Stimulated activated CD4-positive, alpha-beta T cell treated with anti-CD3 and anti-CD28 coated beads, Interleukin-2, amount 100 ng/mL, for 4 hours (primary cell): ENCODE measurements at places on chromosomes 3 and 15.
A peak's percentile ranks its signal among the peaks of the same experiment; 100 is the strongest.

DNA sequence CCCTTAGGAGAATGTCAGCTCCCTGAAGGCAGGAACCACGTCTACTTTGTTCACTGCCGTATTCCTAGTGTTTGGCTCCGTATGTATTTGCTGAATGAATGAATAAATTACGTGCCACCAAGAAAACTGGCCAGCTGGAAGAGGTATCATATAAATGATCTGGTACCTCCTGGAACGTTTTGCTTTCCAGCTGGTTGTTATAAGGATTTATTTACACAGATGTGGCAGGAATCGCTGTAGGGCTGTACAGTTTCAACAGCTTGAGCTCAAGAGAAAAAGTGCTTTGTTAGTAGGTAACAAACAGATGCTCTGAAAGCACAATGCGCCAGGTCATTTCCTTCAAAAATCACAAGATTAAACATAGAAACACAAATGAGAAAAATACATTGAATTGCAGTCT, 108.8 kb upstream of the ATP2B2 start:
- no peak for DNase-seq

- no peak for DNase-seq
These were observed 3.0 kb upstream of the NMB start for GRCh38 chr15:84661001-84661400.

GRCh38 chr15:52423852-52424251, 104.8 kb downstream of the MYO5A start:
- no peak for DNase-seq

DNA sequence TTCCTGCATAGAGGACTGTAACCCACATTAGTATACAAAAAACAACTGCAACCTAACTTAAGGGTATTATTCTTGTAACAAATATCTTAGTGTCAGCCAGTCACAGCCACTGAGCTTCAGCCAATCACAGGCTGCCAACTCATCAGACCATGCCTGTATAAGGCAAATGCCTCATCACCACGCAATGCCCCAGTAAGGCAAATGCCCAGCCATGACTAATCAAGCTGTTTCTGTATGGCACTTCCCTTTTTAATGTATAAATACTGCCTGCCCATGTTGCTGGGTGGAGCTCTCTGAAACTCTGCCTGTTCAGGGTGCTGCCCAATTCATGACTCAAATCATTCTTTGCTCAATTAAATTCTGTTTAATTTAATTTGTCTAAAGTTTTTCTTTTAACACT, 18.4 kb upstream of the GABRA5 start:
- no peak for DNase-seq

DNA sequence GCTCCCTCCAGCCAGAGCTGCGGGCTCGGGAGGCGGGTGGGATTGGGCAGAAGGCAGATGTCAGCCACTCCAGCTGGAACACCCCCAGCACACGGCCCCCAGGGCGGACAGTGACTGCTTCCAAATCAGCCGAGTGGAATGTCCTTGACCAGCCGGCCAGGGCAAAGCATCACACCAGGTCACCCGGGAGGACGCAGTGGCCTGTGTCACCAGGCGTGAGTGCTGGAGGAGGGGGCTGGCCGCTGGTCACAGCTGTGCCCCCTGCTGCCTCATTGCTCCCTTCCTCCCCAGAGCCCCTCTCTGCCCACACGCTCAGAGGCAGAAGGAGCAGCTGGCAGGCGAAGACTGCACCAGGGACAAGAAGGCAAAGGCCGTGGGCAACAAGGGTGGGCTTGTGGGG, 33.5 kb downstream of the NTRK3 start:
- no peak for DNase-seq

DNA sequence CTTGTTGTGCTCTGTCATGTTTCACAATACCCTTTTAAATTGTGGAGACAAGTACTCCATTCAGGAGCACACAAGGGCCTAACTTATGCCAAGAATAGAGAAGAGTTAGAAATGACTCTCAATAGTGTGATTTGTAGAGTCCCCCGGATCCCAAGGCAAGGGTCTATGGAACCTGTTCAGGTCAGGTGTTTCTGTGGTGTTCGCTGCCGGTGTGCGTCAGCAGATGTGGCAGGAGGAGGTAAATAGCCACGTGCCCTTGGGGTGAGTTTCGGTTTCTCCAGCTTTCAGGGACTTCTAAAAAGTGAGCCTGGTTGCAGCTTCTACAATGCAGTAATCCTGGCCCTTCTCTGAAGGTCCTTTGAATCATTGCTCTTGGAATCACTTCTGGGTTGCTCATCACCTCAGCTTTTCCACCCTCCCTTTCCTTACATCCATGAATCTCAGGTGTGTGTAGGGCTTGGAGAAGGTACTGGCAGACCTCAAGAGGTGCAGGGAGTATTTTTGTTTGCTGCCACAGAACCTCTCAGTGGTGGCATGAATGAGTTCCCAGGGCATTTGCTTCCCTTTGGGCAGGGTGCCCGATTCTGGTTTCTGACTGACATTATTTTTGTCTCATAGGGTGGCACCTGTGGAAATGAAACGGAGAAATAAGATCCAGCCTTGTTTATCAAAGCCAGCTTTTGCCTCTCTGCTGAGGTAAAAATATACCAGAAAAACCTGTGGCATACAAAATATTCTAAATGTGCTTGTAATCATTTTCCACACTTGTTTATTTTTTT, 7.3 kb downstream of the ST3GAL6 start:
- DNase-seq = no peak

- DNase-seq = no peak
These were observed 58.3 kb downstream of the CLEC3B start for GRCh38 chr3:45084361-45084760.

- no peak for DNase-seq
These were observed 198.6 kb upstream of the BCL6 start for GRCh38 chr3:187943677-187944389.

GRCh38 chr3:15399970-15400369, 27.4 kb downstream of the METTL6 start:
- no peak for DNase-seq

DNA sequence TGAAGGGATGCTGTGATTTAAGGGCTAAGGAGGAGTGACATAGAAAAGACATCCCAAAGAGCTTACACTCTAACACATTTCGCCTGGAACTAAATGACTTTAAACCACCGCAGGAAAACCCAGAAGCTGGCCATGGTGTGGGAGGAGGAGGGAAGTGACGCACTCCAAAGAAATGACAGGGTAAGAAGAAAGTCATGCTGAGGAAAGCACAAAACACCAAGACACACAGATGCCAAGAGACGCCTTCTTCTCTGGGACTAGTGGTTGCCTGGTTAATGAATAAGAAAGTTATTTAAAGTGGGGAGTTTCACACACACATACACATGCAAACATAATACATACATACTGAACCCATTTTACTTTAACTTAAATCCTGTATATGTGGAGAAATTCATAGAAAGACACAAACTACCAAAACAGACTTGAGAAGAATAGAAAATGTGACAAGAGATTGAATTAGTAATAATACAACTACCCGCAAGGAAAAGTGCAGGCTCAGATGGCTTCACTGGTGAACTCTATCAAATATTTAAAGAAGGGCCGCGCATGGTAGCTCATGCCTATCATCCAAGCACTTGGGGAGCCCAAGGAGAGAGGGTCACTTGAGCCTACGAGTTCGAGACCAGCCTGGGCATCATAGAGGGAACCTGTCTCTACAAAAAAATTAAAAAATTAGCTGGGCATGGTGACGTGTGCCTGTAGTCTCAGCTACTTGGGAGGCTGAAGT, 125.5 kb downstream of the NSMCE3 start:
- no peak for DNase-seq

GRCh38 chr3:159937561-159938166, 51.0 kb upstream of the IL12A start:
- no peak for DNase-seq

DNA sequence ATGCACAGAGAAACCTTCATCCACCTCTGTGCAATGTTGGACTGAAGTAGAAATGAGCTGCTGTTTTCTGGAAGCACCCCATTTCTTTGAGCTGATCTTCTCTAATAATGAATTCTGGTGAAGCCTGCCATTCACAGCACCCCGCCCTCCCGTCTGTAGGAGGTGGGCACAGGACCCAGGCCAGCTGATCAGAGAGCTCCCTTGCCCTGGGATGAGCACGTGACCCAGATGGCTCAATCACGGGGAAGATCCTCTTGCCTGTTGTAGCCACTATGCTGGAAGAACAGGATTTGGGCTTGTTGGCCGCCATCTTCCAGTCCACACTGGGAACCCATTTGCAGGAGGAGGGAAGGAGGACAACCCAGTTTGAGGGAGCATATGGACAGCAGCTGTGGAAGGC, 44.5 kb downstream of the GOLGA6L2 start:
- DNase-seq = no peak

- no peak for DNase-seq
These were observed 21.7 kb upstream of the TBC1D21 start for GRCh38 chr15:73851689-73852088.

- no peak for DNase-seq
These were observed 27.4 kb upstream of the ATP10A start for GRCh38 chr15:25890529-25890928.

GRCh38 chr3:100825574-100825973, 116.3 kb downstream of the TFG start:
- DNase-seq = no peak

- no peak for DNase-seq
These were observed 51.2 kb downstream of the MDFIC2 start for GRCh38 chr3:70261283-70261682.

GRCh38 chr3:50321336-50322114, 1.0 kb downstream of the HYAL2 start:
- peak; percentile 73 for DNase-seq

- DNase-seq = no peak
These were observed 22.4 kb downstream of the TM4SF4 start for GRCh38 chr3:149496891-149497290.

DNA sequence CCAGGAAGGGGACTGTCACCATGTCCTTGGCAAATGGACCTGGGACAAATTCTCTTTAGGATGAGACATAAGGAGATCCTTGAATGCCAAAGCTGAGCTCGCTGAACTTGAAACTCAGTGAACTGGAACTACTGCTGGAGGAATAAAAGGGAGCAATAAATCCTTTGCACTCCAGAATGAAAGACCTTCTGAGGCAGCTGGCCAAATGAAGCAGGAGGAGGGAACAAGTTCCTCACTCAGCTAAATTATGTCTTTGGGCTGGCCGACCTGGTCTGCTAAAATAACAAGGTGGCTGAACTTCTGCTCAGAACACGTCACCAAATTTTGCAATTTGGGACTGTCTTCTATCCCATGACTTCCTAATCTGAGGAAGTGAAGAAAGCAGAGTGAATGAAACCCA, 314.7 kb downstream of the LPP start:
- no peak for DNase-seq

- DNase-seq = no peak
These were observed 278.4 kb downstream of the RPLP1 start for GRCh38 chr15:69731081-69731330.

DNA sequence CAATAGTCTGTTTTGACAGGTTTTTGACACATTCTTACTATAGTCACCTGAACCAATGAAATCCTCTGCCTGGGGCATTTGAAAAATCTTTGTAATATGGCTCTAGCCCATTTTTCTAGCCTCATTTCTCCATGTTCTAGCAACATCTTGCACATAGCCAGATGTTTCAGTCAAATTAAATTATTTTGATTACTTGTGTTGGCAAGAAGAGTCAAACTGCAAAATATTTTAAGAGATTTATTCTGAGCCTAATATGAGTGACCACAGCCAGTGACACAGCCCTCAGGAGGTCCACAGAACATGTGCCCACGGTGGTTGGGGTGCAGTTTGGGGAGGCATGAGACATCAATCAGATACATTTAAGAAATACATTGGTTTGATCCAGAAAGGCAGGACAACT, 6.9 kb downstream of the IFT122 start:
- DNase-seq = no peak

DNA sequence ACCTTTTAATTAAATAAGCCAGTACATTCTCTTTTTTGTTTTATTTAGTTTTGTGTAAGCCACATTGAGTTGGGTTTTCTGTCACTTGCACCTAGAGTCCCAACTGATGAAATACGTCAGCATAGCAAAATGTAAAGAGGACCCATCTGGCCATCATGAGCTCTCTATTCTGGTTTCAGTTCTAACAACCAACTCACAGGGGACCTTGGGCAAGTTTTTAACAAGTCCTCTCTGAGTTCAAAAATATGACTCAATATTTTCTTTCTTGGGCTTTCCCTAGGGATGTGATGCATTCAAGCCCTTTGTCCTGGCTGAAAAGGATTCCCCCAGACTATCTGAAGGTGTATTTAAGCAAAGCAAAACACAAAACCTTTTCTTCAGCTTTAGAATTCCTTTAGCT, 32.9 kb downstream of the PLCH1 start:
- DNase-seq = no peak

DNA sequence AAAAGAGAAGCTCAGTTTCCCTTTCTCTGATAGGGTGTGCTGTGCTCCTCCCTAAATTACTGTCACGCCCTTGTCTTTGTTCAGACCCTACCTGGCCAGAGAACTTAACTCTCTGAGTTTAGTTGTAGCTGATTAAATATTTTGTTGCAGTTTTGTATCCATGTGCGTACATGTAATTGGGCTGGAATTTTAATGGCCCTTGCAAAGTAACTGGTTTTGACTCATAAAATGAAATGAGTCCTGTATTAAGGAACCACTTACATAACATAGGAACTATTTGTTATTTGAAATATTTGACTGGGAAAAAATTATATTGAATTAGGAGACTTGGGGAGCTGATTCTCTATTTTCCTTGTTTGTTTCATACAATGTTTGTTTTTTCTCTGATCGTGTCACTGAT, 80.2 kb downstream of the LRRK1 start:
- DNase-seq = no peak

- DNase-seq = no peak
These were observed 33.9 kb upstream of the GRAMD1C start for GRCh38 chr3:113804661-113805060.

- no peak for DNase-seq
These were observed 68.9 kb downstream of the IFT80 start for GRCh38 chr3:160330109-160330508.

DNA sequence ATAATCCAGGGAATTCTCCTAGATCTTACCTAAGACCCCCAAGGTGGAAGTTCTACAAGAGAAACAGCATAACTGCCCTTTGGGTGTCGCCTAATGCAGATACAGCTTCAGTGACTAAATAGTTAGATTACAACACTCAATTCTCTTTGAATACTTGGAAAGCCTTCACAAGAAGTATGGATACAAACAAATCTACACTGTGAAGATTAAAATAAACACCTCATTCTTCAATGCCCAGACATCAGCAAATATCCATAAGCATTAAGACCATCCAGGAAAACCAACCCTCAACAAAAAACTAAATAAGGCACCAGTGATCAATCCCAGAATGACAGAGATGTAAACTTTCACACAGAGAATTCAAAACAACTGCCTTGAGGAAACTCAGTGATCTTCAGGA, 963.2 kb downstream of the PLOD2 start:
- no peak for DNase-seq

DNA sequence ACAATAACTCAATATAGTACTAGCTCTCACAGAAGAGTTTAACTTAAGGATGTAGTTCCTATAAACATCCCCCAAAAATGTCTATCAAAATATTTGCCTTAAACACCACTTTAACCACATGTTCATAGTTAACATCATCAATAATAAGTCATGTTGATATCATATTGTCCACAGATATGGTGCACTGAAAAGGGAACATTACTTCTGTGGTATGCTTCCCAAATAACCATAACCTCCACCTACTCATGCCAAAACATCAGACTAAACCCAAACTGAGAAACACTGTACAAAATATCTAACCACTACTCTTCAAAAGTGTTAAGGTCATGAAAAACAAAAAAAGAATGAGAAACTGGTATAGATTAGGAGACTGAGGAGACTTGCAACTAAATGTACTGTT, 32.9 kb downstream of the SLC4A7 start:
- DNase-seq = no peak

- peak; percentile 57 for DNase-seq
These were observed 48.7 kb downstream of the BSN start for GRCh38 chr3:49602877-49603411.
